Effector CD4-positive, alpha-beta T cell (primary cell): ENCODE measurements at places on chromosomes 16 and 17.

DNA sequence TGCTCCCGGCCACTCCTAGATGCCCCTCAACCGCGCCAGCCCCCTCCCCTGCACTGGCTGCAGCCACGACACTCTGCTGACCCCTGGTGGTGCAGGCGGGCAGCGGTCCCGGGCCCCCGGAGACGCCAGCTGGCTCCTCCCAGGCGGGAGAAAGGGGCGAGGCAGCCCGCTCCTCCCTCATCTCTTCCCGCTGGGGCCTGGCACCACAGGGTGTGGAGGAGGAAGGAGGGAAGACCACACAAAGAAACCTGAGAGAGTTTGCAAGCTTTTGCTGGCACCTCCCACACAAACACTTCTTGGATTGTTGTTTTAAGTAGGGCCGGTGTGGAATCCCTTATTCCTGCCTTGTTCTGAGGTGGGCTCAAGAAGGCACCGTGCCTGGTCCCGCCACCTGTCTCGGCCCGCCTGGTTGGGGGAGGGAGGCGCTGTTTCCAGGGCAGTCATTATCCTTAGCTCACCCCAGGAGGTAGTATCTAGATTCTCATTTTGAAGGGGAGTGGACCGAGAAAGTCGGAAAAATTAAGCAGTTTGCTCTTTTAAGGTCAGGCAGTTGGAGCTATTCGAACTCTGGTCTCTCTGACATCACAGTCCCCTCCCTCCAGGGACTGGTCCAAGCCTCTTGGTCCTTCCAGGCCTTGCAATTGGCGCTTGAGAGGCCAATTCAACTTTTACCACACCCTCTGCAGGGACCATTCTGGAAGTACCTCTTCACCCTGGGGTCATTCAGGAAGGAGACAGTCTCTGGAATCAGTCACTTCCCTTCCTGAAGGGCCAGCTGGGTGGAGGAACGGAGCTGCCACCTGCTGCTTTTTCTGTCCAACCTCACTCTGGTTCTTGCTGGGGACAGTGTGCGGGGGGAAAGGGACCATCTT lies 959 bp upstream of the ANKRD13B start:
- DNase-seq: peak; percentile 72

GRCh38 chr16:3731126-3731935 lies 14.0 kb upstream of the TRAP1 start:
- no peak for DNase-seq

DNA sequence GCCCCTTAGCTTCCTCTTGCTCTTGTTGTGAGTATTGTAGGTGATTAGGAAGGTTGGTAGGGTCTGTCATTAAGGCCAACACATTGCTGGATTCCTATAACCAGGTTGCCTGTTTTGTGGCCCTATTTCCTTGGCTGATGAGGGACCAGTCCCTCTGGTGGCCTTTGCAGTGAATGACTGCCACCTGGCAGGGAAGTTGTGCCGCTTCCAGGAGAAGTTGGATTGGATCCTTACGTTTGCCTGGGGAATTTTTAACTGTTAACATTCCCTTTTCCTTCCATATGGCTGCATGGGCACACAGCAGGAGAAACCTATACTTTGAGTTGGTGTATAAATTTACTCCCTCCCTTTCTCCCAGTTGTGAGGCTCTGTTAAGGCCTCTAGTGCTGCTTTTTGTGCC lies 32.4 kb downstream of the LCMT1 start:
- DNase-seq: no peak

- DNase-seq: no peak
Measured at GRCh38 chr16:17266608-17267313, 204.0 kb downstream of the XYLT1 start.

DNA sequence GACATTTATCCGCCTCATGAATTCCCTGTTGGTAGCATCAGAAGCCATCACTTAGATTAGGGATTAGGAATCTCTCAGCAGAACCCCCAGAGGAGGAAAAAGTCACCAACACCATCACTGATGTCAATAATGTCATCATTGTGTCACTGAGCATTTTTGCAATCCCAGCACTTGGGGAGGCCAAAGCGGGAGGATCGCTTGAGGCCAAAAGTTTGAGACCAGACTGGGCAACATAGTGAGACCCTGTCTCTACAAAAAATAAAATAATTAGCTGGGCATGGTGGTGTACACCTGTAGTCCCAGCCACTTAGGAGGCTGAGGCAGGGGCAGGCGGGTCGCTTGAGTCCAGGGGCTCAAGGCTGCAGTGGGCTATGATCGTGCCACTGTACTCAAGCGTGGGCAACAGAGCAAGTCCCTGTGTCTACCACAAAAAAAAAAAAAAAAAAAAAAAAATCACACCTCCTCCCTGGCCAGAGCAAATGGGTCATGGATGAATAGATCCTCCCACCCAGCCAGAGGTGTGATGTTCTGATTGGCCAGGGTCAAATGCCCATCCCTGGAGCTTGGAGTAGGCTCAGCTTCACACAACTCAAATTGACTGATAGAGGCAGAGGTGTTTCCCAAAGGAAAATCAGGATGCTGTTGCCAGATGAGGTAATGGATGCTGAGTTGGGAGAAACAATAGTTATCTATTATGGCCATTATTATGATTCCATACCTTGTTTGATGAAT lies 31.6 kb downstream of the VWA3A start:
- DNase-seq: no peak

DNA sequence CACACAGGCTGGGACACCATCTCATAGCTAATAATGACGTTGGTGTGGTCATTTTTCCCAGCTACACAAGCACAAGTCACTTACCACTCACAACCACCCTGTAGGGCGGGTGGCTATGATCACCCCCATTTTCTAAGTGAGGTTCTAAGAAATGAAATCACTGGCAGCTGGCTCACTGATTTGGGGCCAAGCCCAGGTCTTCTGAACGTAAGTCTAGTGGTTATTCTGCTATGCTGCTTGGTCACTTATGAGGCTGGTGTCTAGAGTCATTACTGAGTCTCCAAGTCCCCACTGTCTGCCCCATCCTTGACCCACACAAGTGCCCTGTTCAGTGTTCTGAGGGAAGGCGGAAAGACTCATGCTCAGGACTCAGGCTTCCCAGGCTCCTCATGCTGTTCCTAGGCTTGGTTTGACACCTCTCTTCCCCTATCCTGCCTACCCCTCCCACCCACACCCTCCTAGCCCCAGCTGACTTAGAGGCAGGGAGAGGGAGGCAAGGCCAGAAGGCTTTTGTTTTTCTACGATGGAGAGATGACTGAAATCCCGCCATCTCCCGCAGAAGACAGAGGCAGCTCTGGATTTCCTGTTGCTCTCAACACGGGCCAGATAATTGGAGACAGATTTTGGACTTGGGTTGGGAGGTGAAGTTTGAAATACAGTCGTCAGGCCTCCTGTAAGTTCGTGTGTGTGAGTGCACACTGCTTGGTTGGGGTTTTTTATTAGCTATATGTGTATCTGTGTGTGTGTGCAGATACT lies 32.2 kb downstream of the FZD2 start:
- no peak for DNase-seq

GRCh38 chr17:79478051-79478461 lies 132.8 kb downstream of the RBFOX3 start:
- no peak for DNase-seq
